ENCODE measurements at places on chromosomes 12 and 14.

- no peak for DNase-seq
Observed at GRCh38 chr14:89248411-89249064, 168.5 kb downstream of the FOXN3 start.

GRCh38 chr12:56120158-56120846 is 2.2 kb downstream of the ZC3H10 start:
- DNase-seq, result no peak

DNA sequence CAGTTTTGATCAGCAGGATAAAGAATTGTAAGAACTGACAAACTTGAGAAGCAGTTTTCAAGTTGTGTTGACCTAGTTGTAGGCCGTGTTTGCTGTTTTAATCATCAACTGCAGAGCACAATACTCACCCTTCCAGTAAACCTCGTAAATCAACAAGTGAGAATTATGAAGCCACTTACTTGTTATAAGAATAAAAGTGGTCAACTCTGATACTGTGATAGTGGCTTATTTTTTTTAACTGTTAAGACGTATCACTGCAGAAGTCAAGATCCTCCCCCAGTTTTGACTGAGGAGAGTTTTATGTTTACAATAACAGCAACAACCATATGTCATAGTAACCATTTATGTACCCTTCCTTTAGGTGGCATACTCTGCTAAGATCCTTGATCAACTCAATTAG is 100.8 kb upstream of the DACT1 start:
- peak; percentile 56 for DNase-seq

GRCh38 chr12:124767066-124767821 is 96.4 kb downstream of the SCARB1 start:
- peak; percentile 86 for DNase-seq

DNA sequence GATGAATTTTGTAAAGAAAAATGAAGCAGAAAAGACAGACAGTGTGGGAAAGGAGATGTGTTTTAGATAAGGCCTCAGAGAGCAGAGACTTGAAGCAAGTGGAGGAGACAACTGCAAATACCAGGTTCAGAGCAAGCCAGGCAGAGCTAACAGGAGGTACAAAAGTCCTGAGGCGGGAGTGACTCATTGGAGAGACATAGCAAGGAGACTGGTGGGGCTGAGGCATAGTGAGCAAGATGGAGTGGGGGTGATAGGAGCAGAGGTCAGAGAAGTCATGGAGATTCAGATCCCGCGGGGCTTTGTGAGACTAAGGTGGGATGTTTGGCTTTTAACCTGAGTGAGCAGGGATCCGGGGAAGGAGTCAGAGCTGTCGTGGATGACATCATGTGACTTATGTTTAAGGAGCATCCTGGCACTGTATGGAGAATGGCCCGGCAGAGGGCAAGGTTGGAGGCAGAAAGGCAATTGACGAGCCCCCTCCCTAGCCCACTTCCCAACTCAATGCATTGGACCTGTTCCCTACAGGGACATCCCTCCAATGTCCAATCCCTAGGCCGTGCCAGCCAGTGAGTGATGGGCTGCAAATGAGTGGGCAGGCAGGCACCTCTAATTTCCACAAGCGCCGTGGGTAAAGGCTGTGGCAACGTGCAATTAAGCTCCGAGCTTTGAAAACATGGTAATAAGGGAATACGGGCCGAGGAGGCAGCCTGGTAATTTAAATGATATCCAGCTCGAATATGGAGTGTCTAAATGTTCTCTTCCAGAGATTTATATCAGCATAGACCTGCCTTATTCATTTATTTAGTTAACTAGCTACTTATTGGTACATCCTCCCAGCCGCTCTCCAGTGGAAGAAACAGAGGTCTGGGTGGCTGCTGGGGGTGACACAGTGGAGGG is 206.8 kb upstream of the LHX5 start:
- DNase-seq, result no peak

GRCh38 chr14:65296402-65296801 is 116.1 kb upstream of the FUT8 start:
- DNase-seq, result no peak
